ENCODE measurements at places on chromosomes 6 and 20.

GRCh38 chr20:63898882-63899558 lies 4.1 kb downstream of the DNAJC5 start:
- no peak for DNase-seq

DNA sequence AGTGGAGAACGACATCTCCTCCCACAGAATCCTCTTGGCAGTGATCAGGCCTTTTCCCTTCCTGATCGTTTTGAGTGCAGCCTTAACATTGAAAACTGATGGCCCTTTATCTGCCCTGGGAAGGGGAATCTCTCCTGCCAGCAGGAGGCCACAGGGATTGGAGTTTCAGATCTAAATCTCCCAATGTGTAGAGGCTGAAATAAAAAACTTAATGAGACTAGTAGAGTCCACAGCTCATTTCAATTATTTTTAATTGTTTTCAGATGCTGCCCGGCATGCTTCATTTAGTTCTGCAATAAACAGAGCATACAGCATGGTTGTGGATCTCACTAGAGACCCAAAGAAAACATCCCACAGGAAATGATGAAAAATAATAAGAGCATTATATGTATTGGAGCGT lies 662.2 kb upstream of the HS3ST5 start:
- DNase-seq: no peak

GRCh38 chr6:36863670-36864540 lies 10.7 kb downstream of the PPIL1 start:
- DNase-seq: no peak

GRCh38 chr20:47949230-47949629 lies 163.9 kb upstream of the SULF2 start:
- no peak for DNase-seq

- no peak for DNase-seq
Measured at GRCh38 chr20:63223121-63223825, 7.3 kb upstream of the YTHDF1 start.

- DNase-seq: no peak
Measured at GRCh38 chr20:14295238-14295637, 42.2 kb downstream of the FLRT3 start.

GRCh38 chr20:53579266-53579580 lies 14.4 kb downstream of the ZNF217 start:
- DNase-seq: no peak

- DNase-seq: no peak
Measured at GRCh38 chr20:2455771-2456497, 14.7 kb downstream of the SNRPB start.

DNA sequence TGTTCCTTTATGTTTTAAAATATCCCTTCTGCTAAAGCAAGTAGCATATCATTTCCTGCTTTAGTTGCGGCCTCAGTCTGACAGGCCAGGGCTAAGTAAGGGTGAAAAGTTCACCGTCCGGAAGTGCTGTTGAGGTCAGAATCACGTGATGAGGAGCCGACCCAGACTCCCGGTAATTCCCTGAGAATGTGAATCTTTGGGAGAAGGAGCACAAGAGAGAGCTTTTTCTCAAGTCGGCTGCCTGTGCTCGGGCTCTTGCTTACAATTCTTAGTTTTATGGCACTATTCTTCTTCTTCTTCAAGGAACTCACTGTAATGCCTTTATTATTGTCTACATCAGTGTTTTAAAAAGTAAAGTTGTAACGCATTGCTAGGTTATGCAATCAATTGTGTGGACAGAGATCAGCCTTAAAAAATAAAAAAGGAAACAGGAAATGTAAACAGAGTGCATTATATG lies 309.3 kb downstream of the PRL start:
- peak; percentile 77 for DNase-seq

DNA sequence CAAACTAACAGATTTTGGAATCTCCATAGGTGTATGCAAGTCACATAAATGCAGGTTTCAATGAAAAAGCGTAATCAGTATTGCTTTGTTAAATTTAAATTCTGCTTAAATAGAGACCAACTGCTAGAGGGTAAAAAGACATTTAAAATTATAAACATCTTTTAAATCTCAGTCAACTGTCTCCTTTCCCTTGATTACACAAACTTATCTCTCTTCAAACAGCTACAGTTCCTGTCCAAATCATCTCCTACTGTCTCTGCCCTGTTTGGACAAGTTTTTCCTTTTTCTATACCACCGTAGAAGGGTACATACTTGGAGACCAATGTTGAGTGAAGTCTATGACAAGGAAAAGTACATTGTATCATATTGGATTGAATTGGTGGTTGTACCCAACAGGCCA lies 43.5 kb downstream of the AGPAT4 start:
- DNase-seq: no peak

DNA sequence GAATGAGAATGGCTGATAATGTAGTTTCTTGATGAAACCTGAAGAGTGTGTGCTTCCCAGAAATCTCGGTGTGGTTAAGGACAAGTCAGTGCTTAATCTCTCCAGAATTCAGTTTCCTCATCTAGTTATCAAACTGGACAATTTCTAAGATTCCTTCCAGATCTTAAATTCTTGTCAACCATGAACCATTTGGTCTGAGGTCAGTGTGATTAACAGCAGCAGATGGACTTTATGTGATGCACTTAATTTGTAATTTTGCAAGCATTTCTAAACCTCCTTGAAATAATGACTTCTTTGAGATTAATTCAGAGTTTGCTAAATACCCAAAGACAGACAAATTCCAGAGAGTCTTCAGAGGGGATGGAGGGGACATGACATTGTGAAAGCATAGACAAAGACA lies 160.3 kb downstream of the KIF16B start:
- no peak for DNase-seq

GRCh38 chr6:3094815-3095214 lies 23.7 kb upstream of the BPHL start:
- no peak for DNase-seq

- no peak for DNase-seq
Measured at GRCh38 chr6:124753562-124754105, 208.6 kb upstream of the RNF217 start.

DNA sequence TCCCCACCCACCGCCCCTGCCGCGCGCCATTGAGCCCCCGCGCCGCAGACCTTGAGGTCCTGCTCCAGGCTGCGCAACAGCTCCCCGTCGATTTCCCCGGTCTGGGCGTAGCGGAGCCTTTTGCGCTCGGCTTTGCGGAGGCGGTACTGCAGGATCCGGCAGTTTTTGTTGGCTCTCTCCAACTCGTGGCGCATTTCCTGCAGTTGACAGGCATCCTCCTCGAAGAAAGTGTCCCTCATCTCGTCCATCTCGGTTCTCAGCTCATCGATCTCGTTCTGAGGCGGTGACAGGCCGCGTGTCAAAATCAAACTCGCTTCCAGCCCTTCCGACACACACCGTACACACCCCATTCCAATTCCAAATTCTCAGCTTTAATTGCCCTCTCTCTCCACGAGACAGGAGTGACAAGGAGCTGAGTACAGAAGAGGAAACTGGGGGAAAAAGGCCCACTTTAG lies 4.3 kb downstream of the MTCL3 start:
- DNase-seq: peak; percentile 16

- DNase-seq: no peak
Measured at GRCh38 chr20:12723811-12724210, 285.0 kb upstream of the SPTLC3 start.

DNA sequence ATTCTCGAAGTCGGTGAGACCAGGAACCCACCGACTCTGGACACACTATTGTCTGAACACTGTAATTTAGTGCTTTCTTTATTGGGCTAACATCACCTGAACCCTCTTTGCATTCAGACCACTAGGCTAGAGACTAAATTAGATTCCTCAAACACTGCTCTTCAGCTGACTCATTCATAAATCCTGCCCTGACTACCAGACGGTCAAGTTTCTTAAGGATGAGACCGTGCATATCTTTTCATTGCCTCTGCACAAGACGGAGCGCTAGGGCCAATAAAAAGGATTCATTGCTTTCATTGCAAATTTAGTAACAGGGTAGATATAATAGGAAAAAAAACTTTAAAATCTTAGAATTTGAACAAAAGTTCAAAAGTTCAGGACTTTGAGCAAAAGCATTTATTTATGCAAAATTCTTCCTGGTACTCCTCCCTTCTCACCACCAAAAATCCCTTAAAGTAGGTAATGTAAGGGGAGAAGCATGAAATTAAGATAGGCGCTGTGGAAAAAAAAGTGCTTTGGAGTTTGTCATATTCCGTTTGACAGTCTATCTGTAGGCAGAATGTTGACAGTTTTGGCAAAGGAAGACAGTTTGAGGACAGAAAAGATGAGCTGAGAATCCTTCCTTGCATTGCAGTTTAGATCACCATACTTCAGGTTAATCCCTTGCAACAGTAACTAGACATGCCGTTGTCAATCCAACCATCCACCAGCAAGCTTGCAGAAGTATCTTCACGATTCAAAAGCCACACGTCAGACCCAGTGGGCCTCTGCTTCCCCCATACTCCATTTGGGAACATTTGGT lies 328.6 kb upstream of the JARID2 start:
- peak; percentile 75 for DNase-seq

DNA sequence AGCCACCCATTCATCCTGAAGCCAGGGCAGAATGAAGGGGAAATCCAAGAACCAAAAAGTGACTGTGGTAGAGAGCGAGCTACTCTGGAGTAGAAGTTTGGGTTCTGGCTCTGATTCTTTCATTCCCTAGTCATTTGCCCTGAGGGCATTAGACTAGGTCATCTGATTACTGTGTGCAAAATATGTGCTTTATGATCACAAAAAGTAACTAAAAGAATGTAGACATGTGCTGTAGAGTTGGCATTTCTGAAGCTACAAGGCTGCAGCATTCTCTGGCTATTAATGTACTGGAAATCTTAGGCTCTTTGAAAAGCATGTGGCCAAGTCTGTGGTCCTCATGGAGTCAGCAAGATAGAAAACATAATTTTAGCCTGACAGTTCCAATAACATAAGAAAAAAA lies 94.2 kb downstream of the TBC1D7 start:
- peak; percentile 97 for DNase-seq

GRCh38 chr6:328136-328670 lies 35.9 kb downstream of the DUSP22 start:
- peak; percentile 89 for DNase-seq

All from HFFc6 (cell line).